ENCODE measurements at places on chromosomes 12 and 14.

GRCh38 chr14:35144029-35144428 is 21.7 kb downstream of the PRORP start:
- DNase-seq, result no peak

DNA sequence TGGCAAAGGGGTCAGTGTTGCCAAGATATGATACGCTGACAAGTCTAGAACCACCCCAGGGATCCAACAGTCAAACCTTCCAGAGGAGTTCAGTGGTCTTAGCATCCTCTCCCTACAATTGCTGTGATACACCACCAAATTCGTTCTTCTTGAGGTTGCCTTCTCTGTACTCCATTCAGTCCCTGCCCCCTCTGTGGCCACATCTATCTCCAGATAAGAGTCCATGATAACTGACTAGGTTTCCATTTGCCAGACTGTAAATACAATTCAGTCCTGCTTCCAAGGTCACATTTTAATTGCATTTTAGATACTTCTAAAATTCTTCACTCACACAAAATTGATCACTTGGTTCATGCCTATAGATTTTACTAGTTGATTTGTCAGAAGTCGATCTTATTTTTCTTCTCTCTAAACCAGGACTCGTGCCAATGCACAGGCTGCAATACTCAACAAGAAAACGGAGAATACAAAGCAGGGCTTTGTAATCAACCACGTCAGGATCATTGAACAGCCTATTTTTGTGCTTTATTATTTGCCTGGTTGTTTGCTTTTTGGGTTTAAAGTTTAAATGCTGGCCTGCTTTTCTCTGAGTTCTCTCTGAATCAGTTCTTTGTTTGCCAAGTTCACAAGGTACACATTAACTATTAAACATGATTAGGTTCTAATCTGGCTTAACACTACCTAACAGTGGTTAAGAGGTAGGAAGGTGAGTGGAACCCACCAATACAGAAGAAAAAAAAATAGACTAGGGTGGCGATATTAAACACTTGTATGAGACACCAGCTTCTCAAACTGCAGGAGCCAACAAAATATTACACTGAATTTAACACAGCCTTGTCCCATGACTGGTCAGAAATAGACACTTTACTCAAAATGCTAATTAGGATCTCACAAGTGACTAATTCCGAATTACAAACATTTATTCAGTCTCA is 5.3 kb upstream of the TSPAN8 start:
- no peak for DNase-seq

DNA sequence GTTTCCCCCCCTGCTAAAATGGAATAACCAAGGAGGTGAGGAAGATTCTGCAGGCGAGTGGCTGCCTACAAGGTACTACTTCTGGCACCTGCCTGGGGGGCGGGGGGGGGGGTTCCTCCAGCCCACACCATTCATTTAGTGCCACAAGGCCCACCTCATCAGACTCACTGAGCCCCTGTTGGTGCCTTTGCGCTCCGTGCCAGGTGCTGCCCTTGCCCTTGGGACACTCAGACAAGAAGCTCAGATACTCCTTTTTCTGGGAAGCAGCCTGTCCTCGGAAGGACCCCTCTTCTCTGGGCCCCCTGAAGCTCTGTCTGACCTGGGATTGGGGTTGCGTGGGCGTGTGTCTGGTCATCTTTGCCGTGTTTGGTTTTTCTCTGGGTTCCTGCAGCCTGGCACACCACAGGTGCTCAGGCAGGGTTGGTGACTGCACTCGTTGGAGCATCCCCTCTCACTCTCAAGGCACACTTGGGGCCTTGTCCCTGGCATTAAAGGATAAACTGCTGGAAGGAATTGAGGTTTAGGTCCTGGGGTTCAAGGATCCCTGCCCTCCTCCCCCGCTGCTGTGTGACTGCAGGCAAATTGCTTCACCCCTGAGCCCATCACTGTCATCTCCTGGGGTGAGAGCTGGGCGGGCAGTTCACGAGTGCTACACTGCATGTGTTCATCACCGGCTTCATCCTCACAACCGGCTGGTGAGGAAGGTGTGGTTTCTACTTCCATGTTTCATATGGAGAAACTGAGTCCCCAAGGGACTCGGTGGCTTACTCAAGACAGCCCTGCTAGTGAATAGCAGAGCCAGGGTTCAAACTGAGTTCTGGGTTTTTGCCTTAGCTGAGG is 16.9 kb downstream of the FAM222A start:
- no peak for DNase-seq

DNA sequence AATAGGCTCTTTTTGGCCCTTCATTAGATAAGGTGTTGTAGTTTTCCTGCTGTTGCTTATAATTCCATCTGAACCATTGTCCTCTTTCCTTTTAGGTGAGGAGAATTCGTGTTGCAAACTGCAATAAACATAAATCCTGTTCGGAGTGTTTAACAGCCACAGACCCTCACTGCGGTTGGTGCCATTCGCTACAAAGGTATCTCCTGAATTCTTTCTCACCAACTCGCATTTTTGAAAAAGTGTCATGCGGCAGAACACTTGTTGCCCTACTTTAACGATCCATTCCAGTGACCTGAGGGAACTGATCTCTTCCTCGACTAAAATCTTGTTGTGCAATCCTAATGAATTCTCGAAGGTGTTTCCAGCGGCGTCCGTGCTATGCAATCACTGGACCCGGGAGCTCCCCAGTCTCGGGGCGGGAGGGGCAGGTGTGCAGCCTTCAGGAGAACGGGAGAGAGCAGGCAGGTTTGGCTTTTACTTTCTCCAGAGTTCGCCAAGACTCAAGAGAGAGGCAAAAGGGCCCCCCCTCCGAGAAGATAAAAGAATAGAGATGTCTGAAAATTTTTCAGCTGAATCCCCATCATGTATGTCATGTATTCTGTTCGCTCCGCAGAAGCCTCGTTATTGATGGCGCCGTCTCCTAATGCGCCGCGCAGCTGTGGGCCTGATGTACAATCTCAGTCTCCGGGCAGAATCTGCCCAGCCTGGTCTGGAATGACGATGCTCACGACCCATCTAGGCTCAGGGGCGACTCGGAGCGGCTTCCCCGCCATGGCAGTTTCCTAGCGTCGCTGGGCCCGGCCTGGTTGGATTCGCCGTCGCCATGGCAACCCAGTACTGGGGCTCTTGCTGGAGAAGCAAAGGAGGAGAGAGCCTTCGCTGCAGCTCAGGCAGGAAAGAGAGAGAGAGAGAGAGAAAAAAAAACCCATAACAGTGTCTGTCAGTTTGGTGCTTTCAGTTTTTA is 38.2 kb downstream of the PLXNC1 start:
- DNase-seq, result peak; percentile 63

- no peak for DNase-seq
These were observed 31.6 kb downstream of the WBP11 start for GRCh38 chr12:14771651-14772137.

GRCh38 chr12:115452751-115453281 is 768.8 kb upstream of the TBX3 start:
- no peak for DNase-seq

DNA sequence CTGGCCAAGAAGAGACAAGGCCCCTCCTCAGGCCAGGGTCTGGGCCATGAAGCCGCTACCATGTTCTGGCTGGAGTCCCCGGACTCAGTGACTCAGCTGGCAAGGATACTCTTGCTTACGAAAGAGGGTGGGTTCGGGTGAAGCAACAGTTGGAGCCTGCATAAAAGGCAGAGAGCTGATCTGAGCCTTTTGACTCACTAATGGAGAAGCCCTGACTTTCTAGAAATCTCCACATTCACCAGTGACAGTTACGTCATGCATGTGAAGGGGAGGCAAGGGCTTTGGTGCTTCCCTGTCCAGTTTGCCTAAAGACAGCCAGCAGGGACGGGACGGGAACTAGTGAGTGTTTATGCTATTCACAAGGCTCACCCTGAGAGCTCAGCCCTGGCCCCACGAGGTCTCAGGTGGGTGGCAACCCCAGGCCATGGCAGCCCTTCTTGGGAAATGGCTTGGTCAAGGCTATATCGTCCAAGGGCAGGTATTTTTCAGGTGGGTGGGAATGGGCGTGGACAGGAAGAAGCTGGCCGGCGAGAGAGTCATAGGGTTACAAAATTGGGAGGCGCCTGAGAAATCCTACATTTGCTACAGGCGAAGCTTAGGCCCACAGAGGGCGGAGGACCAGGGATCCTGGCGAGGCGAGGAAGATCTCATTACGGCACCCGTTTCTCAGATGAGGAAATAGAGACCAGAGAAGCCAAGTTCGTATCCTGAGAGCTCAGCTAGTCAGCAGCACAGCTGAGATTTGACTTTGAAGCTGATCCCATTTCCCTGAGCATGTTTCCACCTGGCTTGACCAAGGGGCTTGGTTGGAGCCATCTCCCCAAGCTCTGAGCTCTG is 314.6 kb downstream of the BCL11B start:
- no peak for DNase-seq

DNA sequence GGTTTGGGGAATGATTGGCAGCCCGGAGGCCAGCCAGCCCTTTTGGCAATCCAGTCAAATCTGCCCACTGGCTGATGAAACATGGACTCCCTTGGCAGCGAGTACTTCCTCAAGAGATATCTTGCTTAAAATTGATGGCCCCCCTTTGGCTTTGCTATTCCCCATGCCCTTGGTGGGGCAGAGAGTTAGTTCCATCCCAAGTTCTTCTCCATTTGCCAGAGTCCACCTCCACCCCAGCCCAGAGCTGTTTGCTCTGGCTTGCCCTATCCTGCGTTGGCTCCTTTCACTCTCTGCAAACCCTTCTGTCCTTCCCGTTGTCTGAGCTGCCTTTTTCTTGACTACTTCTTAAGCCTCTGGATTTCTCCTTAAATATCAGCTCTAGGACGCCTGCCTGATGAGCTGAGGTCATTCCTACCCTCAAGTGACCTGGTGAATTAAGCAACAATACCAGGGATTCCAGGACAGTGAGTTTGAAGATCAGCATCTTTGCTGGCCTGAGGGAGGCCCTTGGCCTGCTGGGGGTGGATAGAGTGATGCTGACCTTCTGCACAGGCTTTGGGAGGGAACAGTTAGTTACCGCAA is 212.0 kb downstream of the CACNA1C start:
- no peak for DNase-seq

GRCh38 chr12:102562836-102563425 is 82.6 kb upstream of the IGF1 start:
- DNase-seq, result no peak

DNA sequence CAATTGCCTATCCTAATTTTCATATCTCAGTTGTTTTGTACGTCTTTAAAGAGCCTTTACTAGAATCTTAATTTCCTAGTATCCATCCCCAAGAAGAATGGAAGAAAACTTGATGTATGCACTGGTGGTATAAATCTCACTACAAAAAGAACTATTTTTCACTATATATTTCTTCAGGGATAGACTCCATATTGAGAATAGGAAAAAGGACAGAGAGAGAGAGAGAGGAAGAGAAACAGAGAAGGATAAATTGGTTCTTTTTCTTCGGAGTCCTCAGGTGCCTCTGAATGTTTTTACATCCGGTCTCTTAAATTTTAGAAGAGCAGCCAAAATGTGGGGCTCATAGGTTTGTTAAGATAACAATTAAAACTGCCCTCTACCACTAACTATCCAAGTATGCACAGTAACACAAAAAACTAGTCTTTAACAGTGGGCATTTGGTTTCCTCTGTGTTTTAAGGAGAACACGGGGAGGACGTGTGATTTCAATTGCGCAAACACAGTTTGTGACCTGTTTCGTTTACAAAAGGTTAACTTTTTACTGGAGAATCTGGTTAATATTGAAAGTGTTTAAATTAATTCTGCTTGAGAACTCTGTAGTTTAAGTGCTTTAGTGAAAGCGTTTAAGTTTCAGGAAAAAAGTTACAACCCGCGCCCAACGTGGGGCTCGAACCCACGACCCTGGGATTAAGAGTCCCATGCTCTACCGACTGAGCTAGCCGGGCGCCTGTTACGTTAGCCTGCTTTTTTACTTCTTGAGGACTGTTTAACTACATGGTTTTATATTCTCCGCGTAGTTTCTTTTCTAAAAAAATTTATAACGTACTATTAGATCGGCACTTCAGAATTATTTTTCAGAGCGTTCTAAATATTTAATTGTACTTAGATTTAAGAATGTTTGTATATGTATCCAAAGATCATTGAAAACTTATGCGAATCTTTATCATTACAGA is 5.1 kb upstream of the PSMA3 start:
- peak; percentile 61 for DNase-seq

DNA sequence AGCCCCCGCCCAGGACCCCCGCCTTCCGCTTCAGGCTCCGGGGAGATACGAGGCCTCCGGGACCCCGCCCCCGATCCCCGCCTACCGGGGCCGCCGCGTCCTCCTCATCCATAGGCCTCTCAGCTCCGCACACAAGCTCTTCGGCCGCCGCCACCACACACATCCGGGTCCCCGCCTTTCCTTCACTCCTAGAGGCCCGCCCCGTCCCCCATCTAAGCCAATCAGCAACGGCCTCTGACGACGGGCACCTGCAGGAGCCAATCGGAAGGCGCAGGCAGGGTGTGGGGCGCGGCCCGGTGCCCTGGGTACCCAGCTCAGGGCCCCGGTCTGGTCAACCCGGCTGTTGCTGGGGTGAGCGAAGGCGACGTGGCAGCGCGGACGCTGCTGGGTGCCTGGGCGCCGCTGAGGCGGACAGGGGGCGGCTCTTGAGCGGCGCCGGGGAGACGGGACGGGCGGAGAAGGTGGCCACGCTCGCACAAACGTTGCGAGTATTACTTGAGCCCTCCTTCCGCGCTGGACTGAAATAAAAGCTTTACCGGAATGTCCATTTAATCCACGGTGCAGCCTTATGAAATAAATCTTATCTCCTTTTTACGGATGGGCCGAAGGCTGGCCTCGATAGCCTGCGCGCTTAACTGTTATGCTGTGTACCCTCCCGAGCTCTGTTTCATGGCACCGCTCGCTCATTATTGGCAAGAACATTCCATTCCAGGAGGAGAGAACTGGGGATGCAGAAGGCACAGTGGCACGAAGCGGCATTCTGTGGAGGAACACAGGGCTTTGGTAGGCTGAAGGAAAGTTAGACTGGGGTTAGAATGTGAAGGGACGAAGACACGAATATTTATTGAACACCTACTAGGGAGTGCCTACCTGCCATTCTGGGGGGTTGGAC is at the start of gene SPRYD3:
Gene SPRYD3 (minus strand): TSS at position 165 of the 892 bp plus-strand sequence. CDS start 57 bp downstream, at position 108.
- peak; percentile 94 for DNase-seq

- DNase-seq, result no peak
These were observed 135.3 kb upstream of the SOX5 start for GRCh38 chr12:24084800-24085199.

DNA sequence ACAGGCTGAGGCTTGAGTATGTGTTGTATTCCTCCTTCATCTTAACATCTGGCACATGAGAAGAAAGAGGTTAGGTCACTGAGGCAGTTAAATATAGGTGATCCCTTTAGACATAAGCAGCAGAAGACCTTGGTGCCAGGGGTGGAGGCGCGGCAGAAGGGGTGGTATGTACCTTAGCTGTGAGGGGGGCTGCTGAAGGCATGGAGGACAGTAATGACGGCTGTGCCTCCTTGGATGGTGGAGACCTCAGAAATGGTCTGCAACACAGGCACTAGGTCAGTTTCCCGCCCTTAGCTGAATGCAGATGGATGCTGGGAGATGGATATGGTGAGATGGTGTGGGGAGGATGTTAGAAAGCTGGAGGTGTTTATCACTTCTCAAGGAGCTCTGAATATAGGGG is 1.5 kb upstream of the PNMA1 start:
- no peak for DNase-seq

DNA sequence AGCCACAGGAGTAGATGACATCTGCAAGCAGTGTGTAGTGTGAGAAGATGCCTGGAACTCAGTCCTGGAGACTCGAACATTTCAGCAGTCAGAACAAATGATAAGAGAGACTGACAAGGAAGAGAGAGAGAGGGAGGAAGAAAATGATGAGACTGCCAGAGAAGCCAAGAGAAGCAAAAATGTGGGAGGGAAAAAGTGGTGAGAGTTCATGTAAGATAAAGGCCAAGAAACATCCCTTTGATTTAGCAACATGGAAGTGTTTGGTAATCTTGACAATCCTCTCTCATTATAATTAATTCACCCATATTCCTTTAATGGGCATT is 42.6 kb downstream of the LIMA1 start:
- DNase-seq, result no peak

- DNase-seq, result no peak
These were observed 753 bp upstream of the ATP5MC2 start for GRCh38 chr12:53676656-53677015.

Measured in NCI-H1930 (cell line).